GM12865 (cell line): ENCODE measurements at places on chromosomes 4 and X.

GRCh38 chrX:100687546-100687945 lies 43.5 kb downstream of the SRPX2 start:
- DNase-seq: peak; percentile 47

DNA sequence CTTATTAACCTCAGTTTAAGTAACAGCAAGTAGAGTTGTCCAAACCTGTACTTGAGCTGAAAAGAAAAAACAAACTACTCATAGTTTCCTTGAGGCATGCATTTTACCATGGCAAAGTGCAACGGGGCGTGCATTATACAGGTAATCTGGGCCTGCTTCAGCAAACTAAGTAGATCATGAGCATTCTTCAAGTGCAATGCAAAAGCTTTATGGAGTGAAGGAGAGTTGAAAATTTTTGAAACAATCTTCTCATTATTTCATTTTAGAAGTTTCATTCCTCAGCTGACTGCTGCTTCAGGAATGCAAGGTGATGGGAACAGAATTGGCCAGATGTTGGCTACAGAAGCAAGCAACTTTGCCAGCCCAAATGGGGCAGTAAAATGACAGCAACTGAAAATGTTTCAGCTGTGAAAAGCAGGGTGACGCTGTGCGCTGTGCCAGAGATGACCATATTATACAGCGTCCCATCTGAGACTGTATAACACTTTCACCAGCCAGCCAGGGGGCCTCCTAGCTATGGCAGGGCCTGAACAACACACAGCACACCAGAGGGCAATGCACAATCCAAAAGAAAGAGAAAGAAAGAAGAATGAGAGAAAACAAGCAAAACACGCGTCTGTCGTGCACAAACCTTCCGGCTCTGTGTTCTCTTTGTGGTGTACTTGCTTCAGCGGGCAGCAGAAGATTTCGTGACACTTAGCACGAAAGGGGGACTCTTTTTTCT lies 145.5 kb upstream of the FGF13 start:
- no peak for DNase-seq

DNA sequence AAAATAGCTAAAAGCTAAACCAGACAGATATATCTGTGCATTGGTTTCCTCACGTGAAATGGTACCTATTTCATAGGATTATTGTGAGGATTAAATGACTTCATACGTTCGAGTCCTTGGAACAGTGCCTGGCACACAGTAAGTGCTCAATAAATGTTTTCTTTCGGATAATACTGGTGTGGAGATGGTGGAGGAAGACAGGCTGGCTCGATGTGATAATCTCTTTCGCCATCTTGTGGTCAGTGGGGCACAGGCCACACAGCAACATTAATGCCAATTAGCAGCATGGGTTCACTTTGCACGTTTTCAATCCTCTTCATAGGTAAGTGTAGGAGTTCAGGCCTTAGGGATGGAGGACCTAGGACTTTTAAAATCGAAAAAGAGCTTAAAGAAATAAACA lies 9.3 kb downstream of the PAGE4 start:
- DNase-seq: peak; percentile 44

GRCh38 chr4:560731-561291 lies 15.3 kb downstream of the TMEM271 start:
- DNase-seq: no peak

DNA sequence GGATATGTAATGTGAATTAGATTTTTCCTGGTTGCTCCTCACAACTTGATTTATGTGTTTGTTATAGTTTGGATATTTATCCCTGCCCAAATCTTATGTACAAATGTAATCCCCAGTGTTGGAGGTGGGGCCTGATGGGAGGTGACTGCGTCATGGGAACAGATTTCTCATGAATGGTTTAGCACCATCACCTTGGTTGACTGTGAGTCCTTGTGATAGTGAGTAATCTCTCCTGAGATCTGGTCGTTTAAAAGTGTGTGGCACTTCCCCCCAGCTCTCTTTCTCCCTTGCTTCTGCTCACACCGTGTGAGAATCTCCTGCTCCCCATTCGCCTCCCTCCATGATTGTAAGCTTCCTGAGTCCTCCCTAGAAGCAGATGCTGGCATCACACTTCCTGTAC lies 2.2 kb downstream of the MID2 start:
- no peak for DNase-seq

DNA sequence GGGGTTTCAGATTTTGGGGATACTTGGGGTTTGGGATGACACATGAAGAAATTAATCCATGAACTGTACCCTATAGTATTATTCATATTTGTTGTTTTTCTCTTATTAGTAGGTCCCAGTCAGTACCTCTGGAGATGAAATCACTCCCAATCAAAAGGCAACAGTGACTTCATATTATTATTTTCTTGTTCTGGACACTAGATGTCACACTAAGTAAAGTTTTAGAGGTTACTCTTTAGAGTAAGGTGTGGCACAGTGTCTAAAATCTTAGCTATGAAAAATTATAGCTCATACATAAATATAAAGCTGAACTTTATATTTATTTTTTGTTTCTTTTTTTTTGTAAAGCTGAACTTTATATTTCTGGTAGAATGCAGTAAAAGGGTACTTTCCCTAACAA lies 35.1 kb downstream of the FAM114A1 start:
- peak; percentile 42 for DNase-seq
